ENCODE measurements at places on chromosomes 3 and 15.

GRCh38 chr15:23370578-23370977, 16.0 kb downstream of the GOLGA8S start:
- no peak for DNase-seq

DNA sequence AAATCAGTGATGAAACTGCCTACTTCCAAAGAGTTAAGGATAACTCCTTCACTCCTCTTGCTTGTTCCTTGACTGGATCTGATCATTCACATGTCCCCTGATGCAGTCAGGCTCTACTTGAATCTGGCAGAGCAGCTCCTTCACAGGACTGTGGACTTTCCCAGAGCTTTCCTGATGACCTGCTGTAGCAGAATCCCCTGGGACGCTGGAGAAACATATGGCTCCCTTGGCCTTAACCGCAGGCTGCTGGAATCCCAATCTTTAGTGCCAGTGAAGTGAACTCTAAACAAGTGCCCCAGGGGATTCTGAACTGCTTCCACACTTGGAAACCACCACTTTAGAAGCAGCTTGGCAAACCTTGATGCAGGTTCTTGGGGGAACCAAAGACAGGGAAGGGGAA, 217.8 kb downstream of the CHST2 start:
- no peak for DNase-seq

GRCh38 chr3:148816427-148816826, 11.2 kb upstream of the CPB1 start:
- DNase-seq = no peak

DNA sequence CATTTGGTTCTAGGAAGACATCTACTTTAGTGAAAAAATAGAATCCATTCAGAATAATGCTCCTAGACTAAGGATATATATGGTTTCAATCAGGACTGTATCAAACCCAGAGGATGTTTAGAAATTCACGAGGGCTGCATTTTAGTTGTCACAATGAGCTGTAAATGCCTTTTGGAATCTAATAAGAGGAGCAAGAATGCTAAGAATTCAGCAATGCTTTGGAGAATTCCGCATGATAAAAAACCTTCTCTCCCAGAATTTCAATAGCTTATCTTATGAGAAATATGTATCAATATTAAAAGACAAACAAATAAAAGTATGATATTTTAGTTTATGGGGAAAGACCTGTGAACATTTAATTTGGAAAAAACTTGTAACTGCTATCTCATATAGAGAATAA, 885.1 kb downstream of the ZPLD1 start:
- DNase-seq = no peak

DNA sequence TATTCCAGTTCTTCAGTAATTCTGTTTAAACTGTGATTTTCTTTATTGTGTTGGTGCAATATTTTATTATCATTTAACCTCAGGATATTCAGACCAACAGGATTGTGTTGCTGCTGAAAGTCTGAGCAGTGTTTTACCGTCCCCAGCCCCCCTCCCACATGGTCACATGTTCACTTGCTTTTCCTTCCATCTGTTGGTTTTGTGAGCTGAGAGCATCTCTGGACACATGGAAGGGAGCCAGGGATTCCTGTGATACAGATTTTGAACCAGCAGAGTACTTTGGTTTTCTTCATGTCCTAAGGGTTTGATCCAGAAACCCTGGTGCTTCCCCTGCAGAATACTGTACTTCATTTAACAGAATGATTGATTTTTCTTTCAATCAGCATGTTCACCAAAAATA, 11.9 kb downstream of the ARRDC4 start:
- no peak for DNase-seq

DNA sequence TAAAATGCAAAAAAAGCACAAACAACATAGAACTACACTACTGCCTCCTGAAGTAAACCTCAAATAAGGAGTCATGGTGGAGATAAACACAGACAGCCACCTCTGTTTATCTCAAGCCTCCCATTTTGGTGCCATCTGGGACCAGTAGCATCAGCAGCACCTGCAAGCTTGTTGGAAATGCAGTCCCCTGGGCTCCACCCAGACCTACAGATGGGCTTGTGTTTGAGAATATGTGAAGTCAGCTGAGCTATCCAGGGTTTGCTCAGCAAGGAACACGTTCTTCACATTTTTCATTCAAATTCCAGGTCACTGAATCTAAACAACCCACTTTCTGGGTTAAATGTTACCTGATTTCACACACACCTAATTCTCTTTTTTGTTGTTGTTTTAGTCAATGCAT, 45.5 kb downstream of the RASGRF1 start:
- no peak for DNase-seq

DNA sequence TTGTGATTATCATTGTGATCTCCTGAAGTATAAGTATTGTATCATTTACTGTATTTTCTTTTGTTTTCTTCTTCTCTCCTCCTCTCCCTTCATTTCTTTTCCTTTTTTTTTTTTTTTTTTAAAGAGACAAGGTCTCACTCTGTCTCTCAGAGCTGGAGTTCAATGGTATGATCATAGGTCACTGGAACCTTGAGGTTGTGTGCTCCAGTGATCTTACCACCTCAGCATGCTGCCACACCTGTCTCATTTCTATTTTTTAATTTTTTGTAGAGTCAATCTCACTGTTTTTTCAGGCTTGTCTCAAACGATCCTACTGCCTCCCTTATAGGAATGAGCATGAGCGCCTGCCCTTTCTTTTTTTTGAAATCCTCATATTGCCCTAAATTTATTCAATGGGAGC, 23.4 kb downstream of the NMD3 start:
- no peak for DNase-seq

Data from stimulated activated CD4-positive, alpha-beta T cell treated with anti-CD3 and anti-CD28 coated beads, Interleukin-1b, Interleukin-23, amount 100 ng/mL, for 48 hours (primary cell).